ENCODE measurements at places on chromosomes 4 and X.

GRCh38 chr4:12993923-12994322 lies 490.2 kb downstream of the RAB28 start:
- no peak for DNase-seq

DNA sequence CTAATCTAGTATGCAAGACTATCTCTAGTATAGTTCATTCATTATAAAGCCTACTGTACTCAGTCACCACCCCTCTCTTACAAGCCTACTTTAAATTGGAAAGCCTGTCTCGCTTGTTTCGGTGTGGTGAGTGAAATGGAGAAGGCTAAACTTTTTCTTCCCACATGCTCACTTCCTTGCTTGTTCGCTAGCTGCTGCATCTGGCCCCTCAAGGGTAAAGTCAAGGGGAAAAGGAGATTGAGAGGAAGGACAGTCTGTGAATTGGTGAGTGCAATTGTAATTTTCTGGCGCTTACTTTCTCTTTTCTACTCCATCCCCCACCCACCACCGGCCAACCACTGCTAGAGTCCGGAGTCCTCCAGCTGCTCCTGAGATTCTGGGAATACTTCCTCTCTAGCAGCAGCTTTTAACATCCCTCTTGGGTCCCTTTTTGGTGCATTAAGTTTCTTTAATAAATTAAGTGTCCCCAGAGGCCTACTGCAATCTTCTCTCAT lies 12.1 kb upstream of the ARAP2 start:
- no peak for DNase-seq

DNA sequence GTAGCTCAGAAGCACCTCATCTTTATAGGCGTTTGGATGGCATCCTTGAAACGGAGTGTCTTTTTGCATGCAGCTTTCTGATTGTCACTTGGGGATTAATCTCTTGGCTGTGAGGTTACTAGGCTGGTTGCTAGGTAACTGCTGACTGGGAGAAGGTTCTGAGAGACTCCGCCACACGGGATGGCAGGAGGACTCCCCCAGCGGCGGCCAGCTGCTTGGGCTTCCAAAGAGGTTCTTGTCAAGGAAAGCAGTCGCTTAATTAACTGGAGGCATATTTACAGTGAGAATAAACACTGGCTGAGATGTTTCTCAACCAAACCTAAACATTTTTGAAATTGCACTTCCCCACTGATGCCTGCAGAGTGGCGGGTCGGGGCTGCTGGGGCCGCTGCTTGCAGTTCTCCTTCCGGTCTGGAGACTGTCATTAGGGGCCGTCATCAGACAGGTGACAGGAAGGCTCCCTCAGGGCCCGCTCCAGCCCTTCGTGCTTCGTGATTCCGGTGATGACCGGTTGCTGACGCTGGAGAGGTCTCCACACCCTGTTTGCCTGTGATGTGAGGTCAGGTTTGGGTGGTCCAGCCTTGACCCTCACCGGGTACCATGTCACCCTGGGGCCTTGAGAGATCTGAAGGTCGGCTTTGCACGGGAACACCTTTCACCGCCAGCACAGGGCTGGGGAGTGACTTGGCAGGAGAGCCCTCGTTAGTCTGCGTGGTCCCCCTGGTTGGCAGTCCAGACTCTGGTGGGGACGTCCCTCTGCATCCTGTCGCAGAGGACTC lies 9.1 kb downstream of the NSG1 start:
- no peak for DNase-seq

GRCh38 chr4:165803005-165803404 lies 70.0 kb upstream of the TLL1 start:
- DNase-seq = no peak

GRCh38 chrX:153511784-153512500 lies 5.5 kb upstream of the ATP2B3 start:
- no peak for DNase-seq

GRCh38 chr4:122531038-122531437 lies 74.5 kb upstream of the IL2 start:
- DNase-seq = no peak

GRCh38 chr4:127759228-127759820 lies 22.8 kb upstream of the HSPA4L start:
- DNase-seq = no peak
